Activated effector memory CD4-positive, alpha-beta T cell treated with Interleukin-2 at 50 U/mL for 16 hours (primary cell): ENCODE measurements at places on chromosomes 6 and 20.

GRCh38 chr6:144951730-144952437, 666.7 kb downstream of the UTRN start:
- DNase-seq, result no peak

GRCh38 chr6:131828080-131828479, 20.3 kb downstream of the ENPP1 start:
- DNase-seq, result no peak

- DNase-seq, result no peak
Observed at GRCh38 chr6:79468587-79468986, 68.6 kb downstream of the LCA5 start.

GRCh38 chr6:20805021-20805420, 270.8 kb downstream of the CDKAL1 start:
- DNase-seq, result no peak

GRCh38 chr6:74991573-74992332, 214.1 kb downstream of the COL12A1 start:
- DNase-seq, result no peak

DNA sequence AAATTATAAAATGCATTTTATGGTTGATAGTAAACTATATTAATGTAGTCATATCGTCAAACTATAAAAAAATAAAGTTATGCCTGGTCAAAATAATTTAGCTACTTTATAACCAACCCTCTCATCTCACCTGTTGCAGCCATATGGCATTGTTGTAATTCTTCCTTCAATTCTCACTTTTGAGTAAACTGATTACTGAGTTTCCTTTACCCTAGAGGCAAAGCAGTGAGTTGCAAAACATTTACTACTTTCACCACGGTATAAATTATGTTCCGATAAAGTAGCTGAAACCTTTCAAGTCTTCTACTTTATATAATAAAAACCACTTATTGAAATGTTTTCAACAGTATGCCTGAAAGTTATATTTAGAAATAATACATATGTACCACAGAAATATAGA, 113.8 kb downstream of the AHI1 start:
- DNase-seq, result no peak

- DNase-seq, result no peak
Observed at GRCh38 chr6:72589096-72589495, 32.8 kb upstream of the KCNQ5 start.

DNA sequence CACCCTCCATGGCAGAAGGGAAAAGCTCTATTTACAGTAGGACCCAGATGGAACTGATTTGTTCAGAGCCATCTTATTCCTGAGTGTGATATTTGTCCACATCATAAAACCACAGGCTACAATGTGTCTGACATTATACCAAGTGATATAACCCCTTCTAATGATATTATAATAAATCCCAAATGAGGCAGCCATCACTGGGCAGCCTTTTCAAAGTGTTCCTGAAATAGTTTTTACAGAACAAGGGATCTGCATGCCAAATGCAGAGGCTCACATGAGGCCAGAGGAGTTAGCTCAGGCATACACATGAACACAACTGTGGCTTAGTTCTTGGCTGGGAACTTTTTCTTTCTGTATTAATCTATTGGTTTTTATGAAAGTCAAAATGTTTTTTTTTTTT, 207.7 kb downstream of the MAFB start:
- DNase-seq, result no peak

DNA sequence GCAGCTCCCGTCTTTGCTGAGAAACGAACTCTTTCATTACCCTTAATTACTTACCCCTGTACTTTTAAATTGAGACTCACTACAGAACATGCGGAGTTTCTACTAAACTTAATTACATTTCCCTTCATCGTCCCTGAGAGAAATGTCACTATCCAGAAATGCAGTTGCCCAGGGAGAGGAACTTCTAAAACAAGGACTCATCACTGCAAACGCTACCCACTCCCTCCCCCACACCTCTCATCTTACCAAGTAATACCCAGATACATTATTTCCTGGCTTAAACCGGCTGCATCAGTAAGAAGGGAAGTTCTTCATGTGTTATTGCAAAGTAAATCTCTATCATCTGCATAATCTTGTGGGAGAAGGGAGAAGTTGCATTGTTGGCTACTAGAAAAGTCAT, 138.3 kb downstream of the IPCEF1 start:
- no peak for DNase-seq

- no peak for DNase-seq
Observed at GRCh38 chr20:13670160-13670559, 31.4 kb upstream of the TASP1 start.
